PC-9 (cell line): ENCODE measurements at places on chromosomes 5 and 9.
A peak's percentile ranks its signal among the peaks of the same experiment; 100 is the strongest.

GRCh38 chr9:127921557-127922120 lies 4.8 kb upstream of the ST6GALNAC4 start:
- peak; percentile 68 for DNase-seq

- no peak for DNase-seq
Measured at GRCh38 chr9:113955076-113955752, 79.1 kb downstream of the ZNF618 start.

- no peak for DNase-seq
Measured at GRCh38 chr9:20618361-20618802, 3.9 kb downstream of the MLLT3 start.

DNA sequence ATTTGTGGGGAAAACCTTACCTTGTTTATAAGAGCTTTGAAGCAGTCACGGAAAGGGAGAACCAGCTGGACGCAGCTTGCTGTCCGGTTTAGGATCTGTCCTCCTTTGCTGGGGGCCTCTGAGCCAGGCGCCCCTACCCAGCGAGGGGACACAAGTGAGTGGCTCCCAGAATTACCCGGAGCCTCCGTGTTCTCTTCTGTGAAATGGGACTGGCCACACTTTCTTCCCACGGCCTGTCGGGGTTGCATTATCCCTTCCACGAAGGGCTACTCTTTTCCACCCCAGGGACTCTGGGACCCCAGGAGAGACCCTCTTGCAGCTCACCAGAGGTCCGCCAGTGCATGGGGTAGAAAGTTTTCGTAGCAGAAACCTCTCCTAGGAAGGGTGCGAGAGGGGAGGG lies 477 bp upstream of the GBGT1 start:
- no peak for DNase-seq

GRCh38 chr5:56429110-56429561 lies 196.0 kb upstream of the ANKRD55 start:
- peak; percentile 62 for DNase-seq

DNA sequence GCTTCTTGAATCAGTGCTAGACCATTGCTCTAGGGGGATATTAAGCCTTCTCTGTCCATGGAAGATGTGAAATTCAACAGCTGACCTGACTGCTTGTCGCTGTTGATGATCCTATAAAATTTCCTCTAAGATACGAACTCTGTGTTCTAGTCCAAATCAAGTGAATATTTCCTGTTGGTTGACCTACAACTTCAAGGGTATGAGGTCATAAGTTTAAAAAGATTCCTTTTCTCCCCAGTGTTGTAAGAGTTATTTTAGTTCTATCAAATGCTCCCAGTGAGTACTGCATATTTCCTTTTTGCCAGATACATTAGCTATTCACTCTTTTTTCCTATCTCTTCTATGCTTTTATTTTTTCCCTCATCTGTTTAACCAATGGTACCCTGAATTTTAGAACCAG lies 102.9 kb upstream of the CCDC152 start:
- no peak for DNase-seq

DNA sequence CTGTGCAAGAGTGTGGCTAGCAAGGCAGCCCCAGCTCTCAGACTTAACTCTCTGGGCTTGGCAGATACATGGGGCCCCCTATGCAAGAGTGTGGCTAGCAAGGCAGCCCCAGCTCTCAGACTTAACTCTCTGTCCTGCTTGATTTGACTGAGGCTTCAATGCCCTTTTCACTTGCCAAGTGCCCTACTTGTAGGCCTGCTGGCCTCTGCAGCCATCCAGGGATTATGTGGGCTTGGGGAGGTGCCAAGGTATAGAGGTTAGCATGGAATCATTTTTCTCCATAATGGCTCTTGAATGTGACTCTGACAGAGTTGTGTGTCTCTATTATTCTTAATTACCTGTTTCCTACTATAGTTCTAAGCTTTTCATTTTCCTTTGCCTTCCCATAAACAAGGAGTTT lies 115.5 kb upstream of the RUSC2 start:
- DNase-seq = no peak

- DNase-seq = no peak
Measured at GRCh38 chr5:71589903-71590302, 2.8 kb downstream of the MCCC2 start.

DNA sequence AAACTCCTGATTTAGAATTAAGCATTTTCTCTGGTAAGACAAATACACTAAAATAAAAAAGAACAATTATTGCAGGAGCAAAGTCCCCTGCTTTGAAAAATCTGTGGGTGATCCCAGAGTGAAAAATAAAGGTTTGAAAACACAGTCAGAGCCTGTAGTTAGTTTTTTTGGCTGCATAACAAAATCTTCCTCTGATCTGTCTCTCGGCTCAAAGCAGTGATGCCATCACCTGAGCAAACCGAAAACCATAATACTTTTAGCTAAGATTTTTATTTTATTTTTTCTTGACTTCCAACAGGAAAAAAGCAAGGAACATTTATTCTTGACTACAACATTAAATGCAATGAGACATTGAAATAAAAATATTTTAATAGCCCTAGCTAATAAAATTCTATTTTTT lies 1.2 kb downstream of the CDH18 start:
- DNase-seq = no peak

DNA sequence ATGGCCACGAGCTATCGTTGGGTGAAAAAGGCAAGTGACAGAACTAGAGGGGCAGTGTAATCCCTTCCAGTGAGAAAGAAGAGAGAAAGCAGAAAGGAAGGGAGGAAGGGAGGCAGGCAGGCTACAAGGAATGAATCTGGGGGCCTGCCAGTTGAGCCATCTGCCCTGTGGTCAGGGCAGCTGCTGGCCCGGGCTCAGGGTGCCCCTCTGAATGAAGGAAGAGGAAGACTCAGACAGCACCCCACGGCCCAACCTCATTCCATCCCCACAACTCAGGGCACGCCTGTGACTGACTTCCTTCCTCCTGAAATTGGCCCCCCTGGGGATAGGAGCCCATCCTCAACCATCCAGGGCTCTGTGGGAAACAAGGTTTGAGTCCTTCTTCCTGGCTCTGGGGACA lies 20.3 kb upstream of the FLT4 start:
- DNase-seq = no peak

GRCh38 chr5:145407300-145408047 lies 427.7 kb downstream of the PRELID2 start:
- no peak for DNase-seq

GRCh38 chr5:124738681-124739633 lies 7.5 kb downstream of the ZNF608 start:
- DNase-seq = no peak

DNA sequence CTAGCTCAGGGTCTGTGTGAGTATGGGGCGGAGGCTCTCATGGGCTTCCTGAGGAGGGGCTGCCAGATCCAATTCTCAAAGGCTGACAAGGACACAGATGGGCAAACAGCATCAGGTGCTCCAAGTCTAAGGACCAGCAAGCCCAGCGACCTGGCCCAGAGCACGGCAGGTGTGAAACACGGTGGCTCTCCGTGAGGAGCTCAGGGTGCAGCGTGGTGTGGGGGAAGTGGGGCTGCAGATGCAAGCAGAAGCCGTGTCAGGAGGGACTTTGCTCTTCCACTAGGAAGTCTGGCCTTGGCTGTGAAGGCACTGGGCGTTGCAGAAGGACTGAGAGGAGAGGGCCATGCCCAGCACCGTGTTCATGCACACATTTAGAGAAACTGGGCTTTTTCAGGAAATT lies 420.0 kb downstream of the GADD45G start:
- DNase-seq = no peak

GRCh38 chr9:129664746-129665388 lies 580 bp upstream of the PRRX2 start:
- no peak for DNase-seq

- DNase-seq = no peak
Measured at GRCh38 chr9:99184110-99184474, 37.6 kb downstream of the ALG2 start.

DNA sequence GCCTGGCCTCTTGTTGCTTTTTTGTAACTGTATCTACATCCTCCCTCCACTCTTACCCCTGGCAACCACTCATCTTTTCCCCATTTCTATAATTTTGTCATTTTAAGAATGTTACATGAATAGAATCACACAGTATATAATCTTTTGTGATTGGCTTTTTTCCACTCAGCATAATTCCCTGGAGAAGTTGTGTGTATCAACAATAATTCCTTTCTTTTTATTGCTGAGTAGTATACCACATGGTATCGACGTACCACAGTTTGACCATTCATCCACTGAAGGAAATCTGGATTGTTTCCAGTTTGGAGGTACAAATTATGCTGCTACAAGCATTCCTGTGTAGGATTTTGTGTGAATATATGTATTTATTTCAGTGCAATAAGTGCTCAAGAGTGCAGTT lies 21.7 kb upstream of the ENTREP1 start:
- DNase-seq = no peak

GRCh38 chr9:97293207-97293721 lies 14.2 kb upstream of the CCDC180 start:
- no peak for DNase-seq

DNA sequence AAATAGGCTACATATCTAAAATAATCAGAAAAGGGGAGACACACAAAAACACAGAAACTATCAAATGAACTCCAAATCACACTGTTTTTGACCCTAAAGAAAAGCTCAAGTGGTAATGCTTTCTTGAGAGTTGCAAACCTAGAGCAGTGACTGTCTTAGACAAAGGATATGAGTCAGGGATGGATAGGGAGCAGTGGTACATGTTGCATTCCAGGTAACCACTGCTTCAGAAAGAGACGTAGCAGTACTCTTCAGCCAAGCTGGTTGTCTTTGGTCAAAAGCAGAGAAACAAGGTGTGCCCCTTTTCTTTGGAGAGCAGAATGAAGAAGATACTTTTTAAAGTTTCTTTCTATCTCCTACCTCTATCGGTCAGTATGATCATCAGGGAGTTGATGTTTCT lies 1003.6 kb downstream of the CDH9 start:
- DNase-seq = no peak

DNA sequence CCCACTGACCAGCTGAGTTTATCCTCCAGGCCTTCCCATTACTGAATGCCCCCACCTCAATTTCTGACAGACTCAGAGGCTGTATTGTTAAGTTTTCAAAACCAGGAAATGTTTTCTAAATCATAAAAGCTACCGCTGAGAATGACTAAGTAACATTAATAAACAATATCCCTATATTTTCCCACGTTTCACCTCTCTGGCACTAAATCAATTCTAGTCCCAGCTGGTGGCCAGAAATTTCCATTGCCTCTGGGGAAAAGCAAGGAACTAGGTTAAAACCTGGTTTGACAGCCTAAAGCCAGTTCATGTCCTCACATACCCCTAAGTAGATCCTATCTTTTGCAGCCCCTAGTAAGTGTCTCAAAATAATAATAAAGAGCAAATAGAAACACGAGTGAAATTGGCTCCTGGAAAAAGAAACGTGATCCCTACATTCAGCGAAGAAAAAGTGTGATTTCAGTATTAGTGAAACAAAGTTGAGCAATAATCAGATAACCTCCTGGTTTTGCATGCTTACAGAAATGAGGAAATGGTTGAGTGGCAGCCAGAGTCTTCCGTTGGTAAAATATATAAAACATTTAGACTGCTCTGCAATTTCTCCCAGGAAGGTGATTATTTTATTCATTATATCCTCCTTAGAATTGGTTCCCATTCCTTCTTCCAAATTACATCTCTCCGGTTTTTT lies 110.9 kb downstream of the ESM1 start:
- DNase-seq = no peak

DNA sequence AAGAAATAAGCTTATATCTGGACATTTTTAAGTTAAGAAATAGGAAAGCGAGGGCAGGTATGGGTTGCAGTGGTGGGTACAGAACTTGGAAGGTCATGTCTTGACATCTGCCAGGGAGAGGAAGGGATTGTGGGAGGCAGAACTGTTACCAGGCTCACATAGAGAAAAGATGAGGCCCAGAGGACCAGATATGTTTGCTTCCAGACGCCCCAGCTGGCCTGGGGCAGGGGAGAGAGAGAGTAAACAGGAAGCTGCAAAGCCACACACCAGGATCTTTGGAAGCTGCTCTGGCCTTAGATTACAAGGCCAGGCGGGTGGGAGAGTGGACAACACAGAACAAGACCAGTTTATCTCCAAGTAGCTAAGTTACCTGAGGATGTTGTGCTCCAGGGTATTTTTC lies 71.2 kb downstream of the MARCHF11 start:
- no peak for DNase-seq

DNA sequence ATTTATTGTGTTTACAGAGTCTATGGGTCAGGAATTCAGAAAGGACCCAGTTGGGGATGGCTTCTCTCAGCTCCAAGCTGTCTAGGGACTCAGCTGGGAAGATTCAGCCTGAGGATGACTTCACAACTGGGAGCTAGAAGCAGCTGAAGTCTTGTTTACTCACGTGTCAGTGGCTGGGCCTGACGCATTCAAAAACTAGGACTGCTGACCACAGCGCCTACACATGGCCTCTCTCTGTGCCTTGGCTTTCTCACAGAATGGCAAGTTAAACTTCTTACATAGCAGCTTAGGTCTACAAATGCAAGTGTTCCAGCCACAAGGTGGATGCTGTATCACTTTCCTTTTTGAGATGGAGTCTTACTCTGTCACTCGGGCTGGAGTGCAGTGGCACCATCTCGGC lies 16.3 kb upstream of the PPP2CA start:
- DNase-seq = no peak

DNA sequence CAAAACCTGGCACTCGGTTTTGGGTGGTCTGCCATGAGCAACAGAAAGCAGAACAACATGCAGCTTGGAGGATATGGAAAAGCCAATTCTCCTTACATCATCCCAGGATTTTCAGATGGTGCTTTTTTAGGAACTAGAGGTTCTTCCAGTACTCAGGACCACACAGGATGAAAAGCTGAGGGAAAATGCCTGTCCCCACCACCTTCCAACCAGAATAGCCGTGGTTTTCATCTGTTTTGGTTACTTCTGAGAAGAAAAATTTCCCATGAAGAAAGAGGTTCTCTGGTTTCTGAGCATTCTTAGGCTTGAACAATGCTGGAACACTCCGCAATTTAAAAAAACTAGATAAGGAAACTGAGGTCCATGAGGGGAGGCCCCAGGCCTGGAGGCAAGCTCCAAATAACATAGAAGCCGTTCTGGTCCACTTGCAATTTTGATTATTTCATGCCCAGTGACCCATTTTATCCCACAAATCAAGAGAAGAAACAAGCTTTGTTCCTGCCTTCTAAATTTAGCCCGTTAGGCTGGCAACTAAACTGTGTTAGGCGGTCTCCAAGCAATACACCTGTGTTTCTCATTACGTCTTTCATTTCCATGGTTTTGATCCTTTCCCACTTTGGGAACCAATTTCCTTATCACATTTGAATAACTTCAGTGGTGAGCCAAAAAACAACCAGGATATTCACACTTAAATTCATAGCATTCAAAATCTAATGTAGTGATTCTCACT lies 79.2 kb upstream of the SPIN1 start:
- no peak for DNase-seq

- DNase-seq = peak; percentile 78
Measured at GRCh38 chr5:177496727-177497291, 595 bp downstream of the PDLIM7 start.
